H1 (cell line): ENCODE measurements at places on chromosomes 7 and 10. TPM values are rescaled to one million over a fixed set of nuclear protein-coding genes. Genes with fewer than 3 reads are reported as not detected.

GRCh38 chr7:108418946-108419345 is 37.3 kb downstream of the NRCAM start:
- H3K36me3 ChIP-seq: no peaks in the 10 kb centered on the region
- H3K27ac ChIP-seq: no peak overlapping the region
- no peak overlapping the region for H3K4me3 ChIP-seq
- no peaks in the 10 kb centered on the region for H3K27me3 ChIP-seq
- DNase-seq: no peak

LIPM gene
- total RNA-seq: not detected in 2 replicates

- H3K36me3 ChIP-seq: no peaks in the 10 kb centered on the region
- DNase-seq: no peak
- H3K27me3 ChIP-seq: no peaks in the 10 kb centered on the region
Observed at GRCh38 chr10:24349379-24350001, 140.6 kb downstream of the KIAA1217 start.

- no peaks in the 10 kb centered on the region for H3K36me3 ChIP-seq
- no peak for DNase-seq
- no peak overlapping the region for H3K27ac ChIP-seq
- no peaks in the 10 kb centered on the region for H3K4me1 ChIP-seq
- no peaks in the 10 kb centered on the region for H3K27me3 ChIP-seq
Observed at GRCh38 chr7:18357691-18358090, 137.9 kb upstream of the HDAC9 start.

DNA sequence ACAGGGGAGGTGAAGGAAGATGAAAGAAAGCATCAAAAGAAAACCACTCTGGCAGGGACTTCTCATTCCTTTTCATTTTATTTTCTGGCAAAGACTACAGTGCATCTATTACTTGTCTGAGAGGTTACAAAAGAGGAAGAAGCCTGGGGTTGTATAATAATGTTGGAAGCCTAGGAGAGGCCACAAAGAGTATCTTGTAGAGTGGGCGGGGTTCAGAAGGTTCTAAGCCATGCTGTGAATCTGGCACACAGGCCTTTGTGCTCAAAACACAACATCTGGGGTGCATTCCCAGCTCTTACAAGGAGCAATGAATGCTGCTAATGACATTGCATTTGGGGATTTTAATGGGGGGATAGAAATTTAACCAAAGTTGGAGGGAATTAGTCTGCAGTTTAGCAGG is 49.4 kb downstream of the MRPL32 start:
- H3K4me3 ChIP-seq: no peak overlapping the region
- no peaks in the 10 kb centered on the region for H3K36me3 ChIP-seq
- H3K27ac ChIP-seq: no peak overlapping the region
- H3K27me3 ChIP-seq: no peaks in the 10 kb centered on the region
- no peak for DNase-seq

DNA sequence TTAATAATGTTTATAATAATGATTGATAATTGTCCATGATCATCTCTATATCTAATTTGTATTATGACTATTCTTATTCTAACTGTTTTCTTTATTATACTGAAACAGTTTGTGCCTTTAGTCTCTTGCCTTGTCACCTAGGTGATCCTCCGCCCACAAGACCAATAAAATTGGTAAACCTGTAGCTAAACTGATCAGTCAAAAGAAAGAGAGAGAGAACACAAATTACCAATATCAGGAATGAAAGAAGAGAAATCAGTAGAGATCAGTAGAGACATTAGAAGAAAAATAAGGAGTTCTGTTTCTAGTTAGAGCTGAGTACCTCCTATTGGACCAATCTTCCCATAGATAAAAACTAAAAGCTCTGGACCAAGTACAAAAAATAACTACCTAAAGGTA is 6.1 kb upstream of the COA1 start:
- no peak overlapping the region for H3K27ac ChIP-seq
- DNase-seq: no peak
- H3K4me3 ChIP-seq: no peak overlapping the region
- H3K4me1 ChIP-seq: no peaks in the 10 kb centered on the region
- no peaks in the 10 kb centered on the region for H3K36me3 ChIP-seq

DNA sequence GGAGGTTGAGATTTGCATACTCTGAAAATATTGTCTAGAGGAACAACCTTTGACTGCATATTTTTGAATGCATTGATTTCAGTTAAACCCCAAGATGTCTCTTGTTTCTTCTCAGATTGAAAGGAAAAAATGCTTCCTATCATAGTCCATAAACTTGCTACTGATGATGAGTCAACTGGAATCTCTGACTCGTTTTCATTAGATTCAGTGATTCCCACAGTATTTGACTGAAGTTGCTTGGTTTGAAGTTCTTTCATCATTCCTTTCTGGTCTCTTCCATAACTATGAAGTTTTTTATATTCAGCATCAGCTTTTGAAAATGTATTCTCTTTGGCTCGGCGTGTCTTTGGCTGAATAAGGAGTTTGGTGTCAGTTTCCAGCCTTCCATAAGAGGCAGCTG is 10.7 kb downstream of the PEX1 start:
- no peak overlapping the region for H3K4me3 ChIP-seq
- peaks cover 8% of the 10 kb centered on the region; the same call in 1 of the 2 replicates for H3K36me3 ChIP-seq
- H3K27me3 ChIP-seq: no peaks in the 10 kb centered on the region
- H3K4me1 ChIP-seq: no peaks in the 10 kb centered on the region
- DNase-seq: no peak
- no peak overlapping the region for H3K27ac ChIP-seq

- H3K27me3 ChIP-seq: no peaks in the 10 kb centered on the region
- no peak overlapping the region; the same call in 1 of the 2 replicates for H3K4me3 ChIP-seq
- H3K27ac ChIP-seq: no peak overlapping the region
- no peaks in the 10 kb centered on the region for H3K4me1 ChIP-seq
Observed at GRCh38 chr7:14846405-14846804, 56.1 kb downstream of the DGKB start.

- H3K27ac ChIP-seq: no peak overlapping the region
- H3K4me3 ChIP-seq: no peak overlapping the region
- no peaks in the 10 kb centered on the region for H3K4me1 ChIP-seq
- H3K36me3 ChIP-seq: no peaks in the 10 kb centered on the region
- DNase-seq: no peak
Observed at GRCh38 chr10:89304026-89304425, 2.2 kb downstream of the IFIT2 start.

GRCh38 chr10:117552701-117553141 is 10.2 kb downstream of the EMX2 start:
- peaks cover 11% of the 10 kb centered on the region for H3K4me1 ChIP-seq
- H3K36me3 ChIP-seq: no peaks in the 10 kb centered on the region
- H3K4me3 ChIP-seq: no peak overlapping the region; the same call in 1 of the 2 replicates
- H3K27ac ChIP-seq: no peak overlapping the region
- H3K27me3 ChIP-seq: peaks cover 79% of the 10 kb centered on the region
- no peak for DNase-seq

GRCh38 chr7:44477063-44477830 is 13.2 kb downstream of the NUDCD3 start:
- no peaks in the 10 kb centered on the region for H3K4me1 ChIP-seq
- no peaks in the 10 kb centered on the region for H3K27me3 ChIP-seq
- H3K27ac ChIP-seq: no peak overlapping the region
- H3K36me3 ChIP-seq: peaks cover 46% of the 10 kb centered on the region

DNA sequence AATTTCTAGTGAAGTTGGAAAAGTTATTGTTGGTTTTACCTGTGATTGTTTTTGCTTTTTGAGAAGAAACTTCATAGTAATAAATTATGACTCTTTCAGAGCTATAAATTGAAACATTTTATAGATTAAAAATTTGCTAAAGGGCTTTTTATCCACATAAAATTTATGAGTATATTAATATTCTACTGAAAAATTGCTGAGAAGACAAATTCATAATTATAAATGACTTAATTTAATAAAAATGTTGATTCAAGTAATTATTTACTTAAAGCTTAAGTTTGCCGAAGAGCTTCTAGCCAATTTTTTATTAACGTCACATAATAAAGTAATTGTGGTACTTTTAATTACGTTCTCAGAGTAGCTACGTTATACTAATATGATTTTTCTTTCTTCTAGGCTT is 761.7 kb downstream of the DNAJB9 start:
- H3K4me3 ChIP-seq: no peak overlapping the region
- H3K27ac ChIP-seq: no peak overlapping the region
- no peak for DNase-seq
- H3K4me1 ChIP-seq: no peaks in the 10 kb centered on the region
- no peaks in the 10 kb centered on the region for H3K36me3 ChIP-seq
- H3K27me3 ChIP-seq: no peaks in the 10 kb centered on the region
